ENCODE measurements at places on chromosomes 5 and 9. TPM values are rescaled to one million over a fixed set of nuclear protein-coding genes. Genes with fewer than 3 reads are reported as not detected.

DNA sequence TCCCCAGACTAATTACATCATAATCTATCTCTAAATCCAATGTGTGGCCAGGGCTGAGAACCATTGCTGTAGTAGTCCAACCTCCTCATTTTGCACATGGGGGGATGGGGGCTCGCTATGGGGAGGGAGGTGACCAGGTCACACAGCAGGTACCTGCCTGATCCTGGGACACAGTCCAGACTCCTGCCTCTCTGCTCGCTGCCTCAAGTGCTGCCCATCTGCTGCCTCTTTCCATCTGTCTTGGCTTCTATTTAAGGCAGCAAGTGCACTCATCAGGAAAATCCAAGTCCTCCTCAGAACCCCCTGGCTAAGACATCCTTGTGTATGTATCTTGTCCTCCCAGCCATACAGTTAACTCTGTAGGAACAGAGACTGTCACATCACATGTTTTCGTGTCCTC, 57.7 kb upstream of the FRRS1L start:
- no peaks in the 10 kb centered on the region for H3K4me1 ChIP-seq
- H3K27me3 ChIP-seq = peaks cover 48% of the 10 kb centered on the region
- H3K27ac ChIP-seq = no peak overlapping the region

GRCh38 chr9:85212209-85212608, 529.5 kb downstream of the AGTPBP1 start:
- no peak for DNase-seq
- no peaks in the 10 kb centered on the region for H3K36me3 ChIP-seq
- peaks cover 11% of the 10 kb centered on the region for H3K4me1 ChIP-seq

- peak overlapping the region; percentile 48 for H3K27ac ChIP-seq
- peaks cover 65% of the 10 kb centered on the region for H3K4me1 ChIP-seq
- H3K4me3 ChIP-seq = no peak overlapping the region
- H3K36me3 ChIP-seq = peaks cover 7% of the 10 kb centered on the region
- DNase-seq = no peak
These were observed 44.3 kb upstream of the EXOC3 start for GRCh38 chr5:398475-399295.

GRCh38 chr5:73431204-73431851, 17.2 kb downstream of the FOXD1 start:
- H3K4me1 ChIP-seq = no peaks in the 10 kb centered on the region
- peaks cover 3% of the 10 kb centered on the region for H3K36me3 ChIP-seq
- no peak for DNase-seq
- peaks cover 63% of the 10 kb centered on the region for H3K27me3 ChIP-seq
- H3K27ac ChIP-seq = no peak overlapping the region

The CLINT1 gene
- total RNA-seq = 60.7 TPM

Measured in activated T-cell treated with anti-CD3 and anti-CD28 coated beads, Interleukin-2, amount 50 U/mL, for 72 hours (primary cell).